ENCODE measurements at places on chromosomes 13 and 19.

- DNase-seq = peak; percentile 44
These were observed 169.3 kb downstream of the COL4A1 start for GRCh38 chr13:110137680-110138009.

- DNase-seq = no peak
These were observed 156.3 kb downstream of the TBC1D4 start for GRCh38 chr13:75325711-75326110.

- DNase-seq = no peak
These were observed 24.4 kb downstream of the EPSTI1 start for GRCh38 chr13:42967660-42968059.

- DNase-seq = no peak
These were observed 942.4 kb upstream of the PCDH20 start for GRCh38 chr13:62357887-62358645.

DNA sequence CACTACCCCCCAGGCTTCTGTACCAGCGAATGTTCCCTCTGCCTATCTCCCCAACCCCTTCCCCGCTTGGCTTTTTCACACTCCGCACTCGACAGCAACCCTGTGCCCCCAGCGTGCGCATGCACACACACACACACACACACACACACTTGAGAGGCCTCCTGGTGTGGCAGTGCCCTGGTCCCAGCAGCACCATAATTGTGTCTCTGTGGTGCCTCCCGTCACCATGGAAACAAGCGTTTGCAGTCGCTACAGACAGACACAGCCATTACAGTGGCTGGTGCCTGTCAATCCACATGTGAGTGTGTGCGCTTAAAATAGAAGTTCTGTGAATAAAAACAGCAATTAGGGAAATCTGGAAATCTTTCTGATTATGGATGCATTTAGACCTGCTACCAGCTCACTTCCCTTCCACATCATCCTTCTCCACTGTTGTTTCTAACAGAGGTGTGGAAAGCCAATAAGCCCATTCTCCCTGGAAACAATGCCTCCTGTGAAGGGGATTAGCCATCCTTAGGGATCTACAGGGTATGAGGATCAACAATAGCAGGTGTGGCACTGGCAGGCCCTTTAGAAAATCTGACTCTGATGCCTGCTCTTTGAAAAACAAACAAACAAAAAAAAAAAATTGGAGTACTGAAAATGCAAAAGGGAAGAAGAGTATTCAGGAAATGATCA, 146.3 kb downstream of the DCLK1 start:
- DNase-seq = no peak

DNA sequence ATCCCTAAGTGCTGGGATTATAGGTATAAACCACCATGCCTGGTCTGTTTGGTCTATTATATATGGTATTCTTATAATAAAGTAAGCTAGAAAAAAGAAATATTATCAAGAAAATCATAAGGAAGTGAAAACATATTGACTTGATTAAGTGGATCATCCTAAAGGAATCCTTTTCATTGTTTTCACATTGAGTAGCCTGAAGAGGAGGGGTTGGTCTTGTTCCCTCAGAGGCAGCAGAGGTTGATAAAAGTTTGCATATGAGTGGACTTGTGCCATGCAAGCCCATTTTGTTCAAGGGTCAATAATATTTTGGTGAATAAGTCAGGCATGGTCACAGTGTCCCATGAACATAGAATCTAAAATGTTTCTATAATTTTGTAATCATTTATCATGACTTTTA, 52.7 kb downstream of the ZNF627 start:
- DNase-seq = no peak

DNA sequence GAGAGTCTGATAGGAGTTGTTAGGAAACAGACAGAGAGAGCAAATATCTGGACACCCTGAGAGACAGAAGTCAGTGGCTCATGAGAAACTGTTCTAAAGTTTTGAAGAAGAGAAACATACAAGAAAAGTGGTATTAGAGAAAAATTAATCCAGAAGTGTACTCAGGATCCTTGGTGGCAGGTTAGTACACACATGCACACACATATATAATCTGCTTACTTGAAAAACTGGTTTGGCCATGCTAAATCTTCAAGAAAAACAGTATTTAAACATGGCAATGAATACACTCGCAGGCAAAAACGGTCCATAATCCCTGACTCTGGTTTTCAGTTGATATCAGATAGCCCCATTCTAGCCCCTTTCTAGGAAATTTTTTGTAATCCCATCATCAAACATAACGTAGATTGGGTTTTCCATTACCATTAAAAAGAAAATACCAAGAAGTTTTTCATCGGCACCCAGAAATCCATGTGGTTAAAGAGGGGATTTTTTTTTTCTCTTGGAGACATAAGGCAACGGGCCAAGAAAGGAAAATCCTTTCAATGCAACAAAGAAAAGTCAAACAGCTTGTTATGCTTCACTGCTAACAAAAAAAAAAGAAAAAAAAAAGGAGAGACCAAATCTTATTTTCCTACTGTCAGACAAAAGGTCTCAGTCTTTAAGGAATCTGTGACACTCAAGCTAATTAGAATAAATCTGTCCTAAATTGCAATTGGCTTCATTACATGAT, 178.0 kb upstream of the MIR17HG start:
- no peak for DNase-seq

GRCh38 chr13:29810145-29810742, 40.2 kb downstream of the UBL3 start:
- no peak for DNase-seq

DNA sequence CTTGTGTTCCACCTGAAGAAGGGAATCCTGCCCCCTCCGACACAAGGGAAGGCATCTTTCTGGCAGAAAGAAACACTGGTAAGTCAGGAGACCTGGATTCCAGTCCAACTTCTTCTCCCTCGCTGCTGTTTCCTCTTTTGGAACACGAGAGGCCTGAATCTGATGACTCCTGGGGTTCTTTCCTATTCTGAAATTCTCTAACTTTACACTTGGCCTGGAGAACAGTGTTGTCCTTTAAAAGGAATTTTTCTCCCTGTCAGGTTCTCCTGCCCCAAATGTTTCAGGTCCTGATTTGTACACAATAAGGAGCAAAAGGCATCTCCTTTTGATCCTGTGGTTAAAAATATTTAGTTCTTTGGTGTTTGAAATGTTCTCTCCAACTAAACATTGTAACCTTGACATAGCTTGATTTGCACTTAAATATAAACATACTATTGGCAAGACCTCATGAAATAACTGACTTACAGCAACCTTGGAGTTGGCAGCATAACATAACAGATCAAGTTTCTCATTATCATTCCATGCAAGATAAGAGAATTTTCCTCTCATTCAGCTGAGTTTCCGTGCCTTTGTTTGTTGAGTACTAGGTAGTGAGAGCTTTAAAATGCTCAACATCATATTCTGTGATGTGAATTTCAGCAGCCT, 244.8 kb downstream of the COG6 start:
- DNase-seq = no peak

GRCh38 chr19:677201-677600, 1.0 kb downstream of the FSTL3 start:
- DNase-seq = no peak

DNA sequence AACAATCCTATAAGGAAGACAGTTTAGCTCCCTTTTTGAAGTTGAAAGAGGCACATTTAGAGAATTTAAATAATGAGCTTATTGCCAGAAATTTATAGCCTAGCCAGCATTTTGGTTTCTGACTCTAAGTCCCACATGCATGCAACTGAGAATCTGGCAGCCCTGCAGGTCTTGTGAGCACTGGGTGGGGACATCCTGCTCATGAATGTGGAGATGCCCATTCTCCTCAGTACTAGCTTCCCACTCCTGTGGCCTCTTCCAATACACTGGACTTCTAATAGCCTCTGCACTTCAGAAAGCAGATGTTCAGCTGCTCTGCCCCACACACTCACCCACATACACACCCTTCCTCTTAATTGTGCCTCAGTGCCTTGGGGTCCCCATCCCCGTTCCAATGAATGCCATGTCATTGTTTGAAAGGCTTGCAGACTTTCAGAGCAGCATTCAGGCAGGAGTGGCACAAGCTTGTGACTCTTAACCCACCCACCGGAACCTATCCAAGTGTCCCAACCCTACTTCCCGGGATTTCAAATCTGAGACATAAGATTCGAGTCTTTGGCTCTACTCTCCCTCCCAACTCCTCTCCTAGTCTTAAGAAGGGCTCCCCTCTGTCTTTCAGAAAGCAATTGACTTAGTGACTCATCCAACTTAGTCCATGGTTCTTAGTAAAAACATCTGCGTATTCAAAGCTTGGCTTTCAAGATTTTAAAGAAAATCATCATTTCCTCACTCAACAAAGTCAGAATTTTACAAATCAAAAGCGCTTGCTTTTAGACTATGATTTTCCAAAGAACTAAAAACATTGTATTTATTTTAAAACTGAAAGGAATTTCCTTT, 80.0 kb upstream of the FREM2 start:
- DNase-seq = no peak

- DNase-seq = no peak
These were observed 1.3 kb upstream of the LCP1 start for GRCh38 chr13:46183018-46183946.

- no peak for DNase-seq
These were observed 324.0 kb downstream of the GPC5 start for GRCh38 chr13:91722267-91722884.

GRCh38 chr13:33276570-33276969, 9.0 kb downstream of the STARD13 start:
- DNase-seq = no peak

DNA sequence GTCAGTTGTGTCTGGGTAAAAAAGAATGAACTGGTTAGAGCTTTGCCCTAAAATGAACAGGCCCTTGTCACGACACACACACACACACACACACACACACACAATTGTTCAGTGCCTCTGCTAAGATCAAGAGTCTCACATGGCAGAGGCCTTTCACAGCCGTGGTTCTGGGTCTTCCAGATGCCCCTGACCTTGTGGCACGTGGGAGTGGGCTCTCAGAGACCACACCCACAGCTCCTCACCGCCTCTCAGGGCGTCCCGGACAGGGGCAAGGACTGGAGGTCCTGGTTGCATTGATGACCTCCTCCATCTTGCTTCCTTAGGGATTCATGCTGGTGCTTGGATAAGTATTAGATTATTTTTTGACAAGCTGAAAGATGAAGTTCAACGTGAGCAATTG, 101.0 kb downstream of the HSPH1 start:
- no peak for DNase-seq
